Tibial nerve (tissue), 4 donors: ENCODE measurements at places on chromosomes 12 and 14.

DNA sequence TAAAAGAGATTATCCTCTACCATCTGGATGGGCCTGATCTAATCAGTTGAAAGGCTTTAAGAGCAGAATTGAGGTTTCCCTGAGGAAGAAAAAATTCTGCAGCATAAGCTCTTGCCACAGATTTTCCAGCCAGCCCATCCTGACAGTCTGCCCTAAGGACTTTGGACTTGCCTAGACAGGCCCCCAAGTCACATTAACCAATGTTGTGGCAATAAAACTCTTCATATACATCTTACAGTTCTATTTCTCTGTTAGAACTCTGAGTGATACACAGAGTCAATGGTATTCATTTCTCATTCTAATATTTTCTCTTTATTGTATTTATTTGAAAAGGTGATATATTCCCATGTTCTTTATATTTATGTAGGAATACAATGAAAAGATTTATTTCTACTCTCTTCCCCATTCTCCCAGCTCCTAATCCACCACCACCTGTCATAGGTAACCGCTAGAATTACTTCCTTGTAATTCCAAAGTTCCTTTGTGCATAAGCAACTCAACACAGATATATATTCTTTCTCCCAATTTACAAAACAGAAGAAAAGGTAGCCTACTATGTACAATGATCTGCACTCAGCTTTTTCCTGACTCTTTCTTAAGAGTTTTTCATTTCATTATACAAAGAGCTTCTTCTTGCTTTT lies 182.1 kb downstream of the CAPZA3 start:
- no peak for DNase-seq

DNA sequence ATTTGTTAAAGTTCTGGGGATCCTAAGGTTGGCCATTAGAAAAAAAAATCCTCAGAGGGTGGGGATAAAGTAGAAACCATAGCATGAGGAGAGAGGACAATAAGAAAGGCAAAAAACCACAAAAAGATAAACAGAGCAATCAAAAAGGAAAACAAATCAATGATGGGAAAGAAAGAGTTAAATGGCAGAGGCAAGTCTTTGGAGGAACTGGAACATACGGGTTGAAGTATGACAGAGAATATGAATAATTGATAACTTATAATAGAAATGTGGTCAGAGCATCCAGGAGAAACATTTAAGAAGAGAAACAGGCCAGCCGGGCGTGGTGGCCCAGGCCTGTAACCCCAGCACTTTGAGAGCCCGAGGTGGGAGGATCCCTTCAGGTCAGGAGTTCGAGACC lies 17.8 kb upstream of the SALL2 start:
- no peak for DNase-seq

GRCh38 chr12:21384261-21384660 lies 11.6 kb downstream of the IAPP start:
- no peak for DNase-seq

- no peak for DNase-seq
Measured at GRCh38 chr14:74476607-74477006, 16.5 kb downstream of the NPC2 start.

GRCh38 chr14:73833530-73834260 lies 17.9 kb upstream of the PTGR2 start:
- no peak for DNase-seq
